ENCODE measurements at places on chromosomes 1 and 21.

DNA sequence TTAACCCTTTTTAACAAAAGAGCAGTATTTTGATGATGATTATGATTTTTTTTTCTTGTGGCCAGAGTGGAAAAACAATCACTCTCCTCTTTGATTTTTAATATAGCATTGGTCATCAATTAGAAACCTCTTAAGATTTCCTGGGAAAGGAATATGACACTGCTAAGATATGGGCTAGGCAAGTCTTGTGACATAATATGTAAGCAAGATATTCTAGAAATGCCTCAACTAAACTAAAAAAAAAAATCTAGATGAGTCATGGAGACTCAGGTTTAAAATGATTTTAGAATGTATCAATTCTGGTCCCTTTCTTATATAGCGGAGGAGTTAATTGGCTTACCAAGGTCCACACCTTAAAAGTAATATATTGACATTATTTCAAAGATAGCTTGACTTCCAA, 60.3 kb upstream of the JUN start:
- no peak for DNase-seq

- DNase-seq, result no peak
Measured at GRCh38 chr1:47944561-47944960, 52.6 kb downstream of the TRABD2B start.

GRCh38 chr21:35303085-35303484, 254.0 kb upstream of the RUNX1 start:
- peak; percentile 7 for DNase-seq

DNA sequence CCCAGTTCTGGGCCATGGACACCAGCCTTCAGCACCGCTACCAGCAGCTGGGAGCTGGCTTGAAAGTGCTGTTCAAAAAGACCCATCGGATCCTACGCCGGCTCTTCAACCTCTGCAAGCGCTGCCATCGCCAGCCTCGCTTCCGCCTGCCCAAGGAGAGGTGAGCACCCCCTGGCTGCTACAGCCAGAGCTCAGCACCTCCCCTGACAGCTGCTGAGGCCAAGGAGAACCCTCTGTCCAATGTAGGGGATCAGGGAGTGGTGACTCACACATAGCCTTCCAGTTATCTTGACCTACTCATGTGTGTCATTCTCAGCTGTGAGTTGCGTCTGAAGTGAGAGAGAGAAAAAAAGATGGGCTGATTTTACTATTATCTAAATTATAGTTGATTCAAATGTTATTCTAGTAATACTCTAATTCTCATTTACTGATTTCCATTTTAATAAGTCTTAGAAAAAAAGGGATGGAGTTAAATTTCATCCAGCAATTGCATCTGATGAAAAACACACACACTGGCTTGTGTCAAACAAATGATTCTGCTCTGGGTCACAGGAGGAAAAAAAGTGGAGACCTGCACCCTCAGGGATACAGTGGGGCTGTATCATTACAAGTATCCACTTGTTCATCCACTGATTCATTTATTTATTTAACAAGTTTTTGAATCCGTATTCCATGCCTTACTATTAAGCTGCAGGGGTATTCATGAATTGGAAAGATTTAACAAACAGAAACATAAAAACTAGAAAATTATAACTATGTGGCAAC, 108.0 kb downstream of the BRINP2 start:
- no peak for DNase-seq

DNA sequence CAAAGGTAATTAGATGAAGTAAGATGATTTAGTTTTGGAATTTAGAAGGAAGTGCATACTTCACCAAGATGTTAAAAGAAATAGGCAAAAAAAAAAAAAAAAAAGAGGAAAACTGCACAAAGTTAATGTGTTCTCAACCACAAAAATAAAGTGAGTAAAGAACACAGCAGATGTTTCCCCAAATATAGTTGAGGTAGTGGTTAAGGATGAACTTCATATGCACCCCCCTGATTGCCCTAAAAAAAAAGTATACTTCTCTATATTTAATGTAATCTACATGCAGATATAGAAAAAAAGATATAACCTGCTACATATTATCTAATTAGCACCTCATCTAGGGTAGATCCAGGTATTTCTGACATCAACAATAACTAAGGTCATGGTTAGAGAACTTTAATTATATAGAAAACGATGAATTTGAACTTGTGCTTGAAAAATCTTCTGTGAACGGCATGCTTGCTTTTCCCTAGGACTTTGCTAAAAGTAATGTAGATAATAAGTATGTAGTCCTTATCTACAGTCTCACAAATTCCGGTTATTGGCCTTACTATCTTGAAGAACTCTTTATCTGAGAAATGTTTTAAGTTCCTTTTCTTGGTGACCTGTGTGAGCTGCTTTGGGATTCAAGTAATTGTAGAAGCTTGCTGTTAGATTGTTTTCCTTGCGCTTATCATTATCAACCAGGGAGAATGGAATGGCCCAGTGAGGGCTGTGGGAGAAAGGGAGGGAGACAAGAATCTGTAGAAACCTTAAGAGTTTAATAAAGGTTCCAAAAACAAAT, 70.1 kb upstream of the LRRC7 start:
- DNase-seq, result no peak

Measured in suppressor macrophage treated with lipopolysaccharide for 4 hours (primary cell).